HCT116 (cell line): ENCODE measurements at places on chromosomes 13 and 19. TPM values are rescaled to one million over a fixed set of nuclear protein-coding genes. Genes with fewer than 3 reads are reported as not detected.

Gene SHANK1
- total RNA-seq, result 3.0 TPM

Gene ZGLP1
- total RNA-seq, result 5.0 TPM

Gene RFPL4AL1
- total RNA-seq, result not detected

Gene HTR2A
- not detected for total RNA-seq

Gene FBXO17
- 18.5 TPM for total RNA-seq

Gene ZNF544
- total RNA-seq, result 46.3 TPM

Gene C1QTNF9B
- not detected for total RNA-seq

Gene FSD1
- 20.1 TPM for total RNA-seq

Gene ANKRD24
- 1.7 TPM for total RNA-seq

Gene CCDC61
- 12.2 TPM for total RNA-seq

Gene CCDC169
- total RNA-seq, result not detected

Gene FFAR3
- total RNA-seq, result not detected

Gene GAPDHS
- total RNA-seq, result not detected

Gene KCNJ14
- total RNA-seq, result 2.5 TPM

Gene NTF4
- total RNA-seq, result 1.7 TPM

Gene URAD
- not detected for total RNA-seq

Gene CERS1
- total RNA-seq, result 0.96 TPM

Gene ACP5
- total RNA-seq, result 1.2 TPM

Gene FAM124A
- 3.1 TPM for total RNA-seq

Gene ADGRE2
- total RNA-seq, result 8.4 TPM

Gene HSPH1
- total RNA-seq, result 116 TPM

Gene LRRC4B
- total RNA-seq, result 0.89 TPM

Gene TNFSF11
- total RNA-seq, result not detected

Gene FCER2
- 0.20 TPM for total RNA-seq

Gene MCOLN1
- total RNA-seq, result 19.1 TPM

Gene ZNF667
- total RNA-seq, result not detected

Gene PSG5
- not detected for total RNA-seq

Gene KLK1
- total RNA-seq, result 3.3 TPM

Gene SERTM1
- not detected for total RNA-seq

Gene CLEC17A
- total RNA-seq, result not detected

Gene GPR183
- 0.30 TPM for total RNA-seq

Gene CKM
- not detected for total RNA-seq

Gene ELOF1
- total RNA-seq, result 74.5 TPM

Gene KLK15
- not detected for total RNA-seq

Gene TNNT1
- 188 TPM for total RNA-seq

Gene KLK3
- not detected for total RNA-seq

Gene SIGLECL1
- total RNA-seq, result not detected

Gene TMEM238
- total RNA-seq, result 21.0 TPM

Gene KLK4
- total RNA-seq, result 0.84 TPM

Gene MBD3L3
- total RNA-seq, result not detected

Gene ARHGEF1
- total RNA-seq, result 110 TPM

Gene SYCN
- not detected for total RNA-seq

Gene SULT2A1
- 0.27 TPM for total RNA-seq

Gene TSEN34
- total RNA-seq, result 99.9 TPM

Gene ZNF433
- not detected for total RNA-seq

Gene ICAM5
- total RNA-seq, result 53.9 TPM

Gene HSD17B14
- total RNA-seq, result 3.9 TPM

Gene PNMA8B
- total RNA-seq, result 0.10 TPM

Gene B3GNT3
- total RNA-seq, result 22.2 TPM

Gene PNMA8C
- not detected for total RNA-seq

Gene TUBB4A
- total RNA-seq, result 32.5 TPM

Gene BST2
- 5.4 TPM for total RNA-seq

Gene LAIR1
- total RNA-seq, result 0.89 TPM

Gene TTC9B
- 1.7 TPM for total RNA-seq

Gene NLRP4
- total RNA-seq, result 0.52 TPM

Gene CD70
- total RNA-seq, result 2.1 TPM

Gene ARL11
- not detected for total RNA-seq

Gene C13orf42
- not detected for total RNA-seq
